ENCODE measurements at places on chromosomes 7 and 10.

- no peak for DNase-seq
These were observed 127.7 kb downstream of the ATE1 start for GRCh38 chr10:121800146-121800545.

DNA sequence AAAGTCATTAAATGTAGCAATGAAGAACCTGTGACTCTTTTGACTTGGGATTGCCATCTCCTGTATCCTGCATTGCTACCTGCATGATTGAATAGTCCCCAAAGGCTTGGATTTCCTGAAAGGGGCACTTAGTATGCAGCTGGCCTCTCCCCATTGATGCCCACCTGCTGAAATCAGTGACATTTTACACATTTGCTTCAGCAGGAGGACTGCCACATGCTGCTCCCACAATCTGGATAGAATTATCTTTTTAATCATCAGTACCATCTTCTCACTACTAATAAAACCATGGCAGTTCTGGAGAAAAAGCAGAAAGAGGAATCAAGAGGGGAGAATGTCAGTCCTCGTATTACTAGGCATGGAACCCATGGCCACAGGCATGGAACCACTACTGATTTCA, 67.8 kb downstream of the SLC13A1 start:
- no peak for DNase-seq

DNA sequence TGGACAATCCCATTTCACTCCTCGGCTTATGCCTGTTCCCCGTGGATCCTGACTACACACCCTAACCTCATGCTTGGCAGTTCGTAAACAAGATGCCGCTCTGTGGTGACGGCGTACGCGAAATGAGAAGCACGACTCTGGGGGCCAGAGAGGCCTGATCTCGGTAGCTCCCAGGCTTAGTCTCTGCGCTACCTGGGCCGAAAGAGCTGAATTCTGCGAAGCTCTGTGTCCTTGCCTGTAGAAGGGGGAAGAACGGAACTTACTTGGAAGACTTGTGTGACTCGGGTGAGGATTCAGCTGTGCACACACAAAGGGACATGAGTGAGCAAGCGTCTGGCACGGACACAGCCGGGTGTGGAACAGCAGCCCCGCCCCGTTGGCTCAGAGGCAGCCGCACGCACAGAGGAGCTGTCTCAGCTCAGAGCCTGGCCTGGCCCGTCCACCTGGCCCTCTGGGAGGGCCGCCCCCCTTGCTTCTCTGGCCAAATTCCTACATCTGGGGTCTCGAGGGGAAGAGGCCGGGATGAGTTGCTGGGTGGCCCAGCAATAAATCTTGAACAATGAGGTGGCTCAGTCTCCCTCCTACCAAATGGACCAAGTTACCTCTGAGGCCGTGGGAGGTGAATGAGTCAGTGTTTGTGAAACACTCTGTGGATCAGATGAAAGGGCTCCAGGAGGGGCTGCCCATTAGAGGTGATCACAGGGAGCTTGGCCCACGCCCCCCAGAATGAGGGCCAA, 83.8 kb downstream of the PDGFA start:
- DNase-seq, result no peak

DNA sequence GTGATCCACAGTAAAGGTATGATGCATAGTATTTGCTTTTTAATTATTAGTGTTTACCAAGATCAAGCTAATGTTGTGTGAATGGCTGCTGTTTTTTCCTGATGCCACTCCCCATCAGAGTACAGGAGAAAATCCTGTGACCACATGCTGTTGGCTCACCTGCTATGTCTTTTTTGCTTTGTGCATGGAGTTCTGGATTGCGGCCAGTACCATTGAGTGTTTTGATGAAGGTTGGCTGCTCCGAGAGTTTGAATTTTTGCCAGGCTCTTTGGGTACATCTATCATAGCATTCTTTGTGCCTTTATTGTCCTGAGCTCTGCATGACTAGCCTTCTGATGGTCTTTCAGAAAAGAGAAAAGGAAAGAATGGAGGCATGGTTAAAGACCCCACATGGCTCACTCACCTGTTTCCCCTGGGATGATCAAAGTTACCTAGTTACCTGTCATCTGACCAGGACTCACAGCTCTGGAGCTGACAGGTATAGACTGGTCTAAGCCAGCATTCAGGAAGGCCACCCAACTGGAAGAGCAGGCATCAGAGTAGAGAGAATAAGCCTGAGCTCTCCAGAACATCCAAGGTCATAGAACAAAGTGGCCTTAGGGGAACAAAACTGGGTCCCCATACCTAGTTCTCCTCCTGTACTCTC, 11.8 kb upstream of the SGPL1 start:
- no peak for DNase-seq

DNA sequence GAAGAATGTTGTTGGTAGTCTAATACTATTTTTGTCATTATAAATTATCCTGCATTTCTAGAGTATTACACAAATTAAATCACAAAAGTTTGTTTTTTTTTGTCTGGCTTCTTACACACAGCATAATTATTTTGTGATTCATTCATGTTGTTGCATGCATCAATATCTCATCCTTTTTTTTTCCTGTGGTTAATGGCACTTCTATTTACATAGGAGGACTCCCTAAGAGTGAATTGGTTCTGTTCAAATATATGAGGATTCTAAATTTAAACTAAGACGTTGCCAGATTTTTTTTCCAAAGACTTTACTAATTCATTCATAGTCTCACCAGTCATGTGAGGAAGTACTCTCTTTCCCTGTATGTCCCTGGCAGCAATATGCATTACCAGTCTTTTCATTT, 303.3 kb downstream of the GPR37 start:
- no peak for DNase-seq

DNA sequence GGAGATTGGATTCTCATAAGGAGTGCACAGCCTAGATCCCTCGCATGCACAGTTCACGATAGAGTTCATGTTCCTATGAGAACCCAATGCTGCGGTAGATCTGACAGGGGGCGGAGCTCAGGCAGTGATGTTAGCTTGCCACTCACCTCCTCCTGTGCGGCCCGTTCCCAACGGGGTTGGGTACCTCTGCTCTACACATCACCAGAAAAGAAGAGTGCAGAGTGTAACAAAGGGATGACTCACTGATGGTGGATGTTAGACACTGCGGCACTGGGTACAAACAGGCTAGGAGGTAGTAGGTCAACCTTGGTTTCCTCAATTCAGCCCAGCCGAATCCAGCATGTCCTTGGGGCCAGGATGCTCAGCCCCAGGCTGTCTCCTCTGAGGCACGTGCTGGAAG, 66.8 kb upstream of the CHST15 start:
- DNase-seq, result no peak

- no peak for DNase-seq
These were observed 133.0 kb downstream of the SFMBT2 start for GRCh38 chr10:7277867-7278266.

GRCh38 chr10:633279-634245, 55.9 kb downstream of the DIP2C start:
- DNase-seq, result no peak

- no peak for DNase-seq
These were observed 21.6 kb upstream of the LHFPL3 start for GRCh38 chr7:104306793-104307192.

DNA sequence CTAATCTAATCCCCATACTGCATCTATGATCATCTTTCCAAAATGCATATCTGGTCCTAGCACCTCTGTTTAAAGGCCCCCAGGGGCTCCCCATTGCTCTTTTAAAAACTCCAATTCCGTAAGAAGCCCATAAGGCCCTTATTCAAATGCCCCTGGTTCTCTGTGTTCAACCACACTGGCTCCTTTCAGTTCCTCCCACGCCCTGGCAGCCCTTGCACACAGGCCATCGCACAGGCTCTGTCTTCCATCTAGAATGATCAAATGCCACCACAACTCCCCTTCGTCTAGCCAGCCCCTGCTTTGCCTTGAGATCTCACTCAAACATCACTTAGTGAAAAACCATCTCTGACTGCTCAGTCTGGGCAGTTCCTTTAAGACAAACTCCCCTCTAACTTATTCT, 112.9 kb upstream of the LYZL2 start:
- DNase-seq, result no peak

- DNase-seq, result no peak
These were observed 730.0 kb upstream of the VSTM2A start for GRCh38 chr7:53812135-53812534.

DNA sequence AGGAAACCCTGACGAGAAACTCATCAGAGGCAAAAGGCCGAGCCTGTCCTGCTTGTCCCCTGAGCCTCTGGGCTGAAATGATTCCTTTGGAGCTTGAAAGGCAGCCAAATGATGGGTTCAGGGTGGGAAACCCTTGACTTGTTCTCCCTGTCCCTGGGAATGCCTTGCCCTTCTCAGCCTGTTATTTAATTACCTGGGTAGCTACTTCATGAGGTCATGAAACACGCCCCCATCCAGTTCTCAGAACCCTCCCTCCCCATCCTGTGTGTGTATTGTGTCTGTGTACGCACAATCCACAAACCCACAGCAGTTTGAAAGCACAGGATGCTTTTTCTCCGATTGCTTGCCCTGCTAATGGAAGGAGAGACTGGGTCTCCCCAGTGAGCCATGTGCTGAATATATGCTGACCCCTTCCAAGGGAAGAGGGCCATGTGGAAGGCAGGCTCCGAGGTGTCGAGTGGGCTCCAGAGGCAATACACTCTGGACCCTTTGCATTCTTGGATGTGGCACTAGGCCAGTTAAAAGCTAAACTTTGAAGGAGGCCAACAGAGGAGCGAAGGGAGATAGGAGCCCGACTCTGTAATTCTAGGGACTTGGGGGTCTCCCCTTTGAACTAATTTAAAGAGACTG, 10.6 kb downstream of the DUSP5 start:
- DNase-seq, result no peak

DNA sequence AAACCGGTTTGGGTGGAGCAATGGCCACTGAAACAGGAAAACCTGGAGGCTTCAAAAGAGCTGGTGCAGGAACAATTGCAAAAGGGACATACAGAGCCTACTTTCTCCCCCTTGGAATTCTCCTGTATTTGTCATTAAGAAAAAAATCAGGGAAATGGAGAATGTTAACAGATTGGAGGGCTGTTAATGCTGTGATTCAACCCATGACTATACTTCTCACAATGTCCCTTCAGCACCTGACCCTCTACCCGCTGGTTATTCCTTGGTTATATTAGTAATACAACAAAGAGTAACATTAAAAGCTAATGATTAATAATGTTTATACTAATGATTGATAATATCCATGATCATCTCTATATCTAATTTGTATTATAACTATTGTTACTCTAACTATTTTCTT, 34.4 kb upstream of the AKR1C2 start:
- no peak for DNase-seq

- no peak for DNase-seq
These were observed 31.7 kb downstream of the CAMK2B start for GRCh38 chr7:44293561-44294324.

GRCh38 chr7:124208173-124208572, 175.3 kb upstream of the TMEM229A start:
- no peak for DNase-seq

DNA sequence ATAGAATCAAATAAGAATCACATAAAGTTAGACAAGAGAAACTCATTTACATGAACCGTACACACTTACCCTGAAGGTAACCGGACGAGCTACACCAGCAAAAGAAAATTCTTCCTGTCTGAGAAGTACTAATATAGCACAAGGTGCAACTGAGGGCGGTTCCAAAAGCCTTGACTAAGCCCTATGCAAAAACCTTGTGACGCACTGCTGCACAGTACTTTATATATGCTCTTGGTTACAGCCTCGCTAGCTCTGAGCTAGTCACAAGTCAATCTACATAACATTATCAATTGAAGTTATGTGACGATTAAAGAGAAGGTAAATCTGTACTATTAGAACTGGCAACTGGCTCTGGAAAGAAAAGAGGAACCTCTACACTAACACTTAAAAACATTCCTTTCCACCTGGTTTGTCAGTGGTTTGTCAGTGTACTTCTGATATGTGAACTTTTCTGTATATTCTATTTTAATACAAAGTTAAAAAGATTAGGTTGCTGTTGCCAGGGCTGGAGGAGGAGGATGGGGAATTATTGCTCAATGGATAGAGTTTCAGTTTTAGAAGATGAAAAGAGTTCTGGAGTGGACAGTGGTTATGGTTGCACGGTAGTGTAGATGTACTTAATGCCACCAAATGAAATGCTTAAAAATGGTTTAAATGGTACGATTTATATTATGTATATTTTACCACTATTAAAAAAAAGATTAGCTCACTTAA, 21.6 kb downstream of the NT5C3A start:
- DNase-seq, result peak; percentile 37

DNA sequence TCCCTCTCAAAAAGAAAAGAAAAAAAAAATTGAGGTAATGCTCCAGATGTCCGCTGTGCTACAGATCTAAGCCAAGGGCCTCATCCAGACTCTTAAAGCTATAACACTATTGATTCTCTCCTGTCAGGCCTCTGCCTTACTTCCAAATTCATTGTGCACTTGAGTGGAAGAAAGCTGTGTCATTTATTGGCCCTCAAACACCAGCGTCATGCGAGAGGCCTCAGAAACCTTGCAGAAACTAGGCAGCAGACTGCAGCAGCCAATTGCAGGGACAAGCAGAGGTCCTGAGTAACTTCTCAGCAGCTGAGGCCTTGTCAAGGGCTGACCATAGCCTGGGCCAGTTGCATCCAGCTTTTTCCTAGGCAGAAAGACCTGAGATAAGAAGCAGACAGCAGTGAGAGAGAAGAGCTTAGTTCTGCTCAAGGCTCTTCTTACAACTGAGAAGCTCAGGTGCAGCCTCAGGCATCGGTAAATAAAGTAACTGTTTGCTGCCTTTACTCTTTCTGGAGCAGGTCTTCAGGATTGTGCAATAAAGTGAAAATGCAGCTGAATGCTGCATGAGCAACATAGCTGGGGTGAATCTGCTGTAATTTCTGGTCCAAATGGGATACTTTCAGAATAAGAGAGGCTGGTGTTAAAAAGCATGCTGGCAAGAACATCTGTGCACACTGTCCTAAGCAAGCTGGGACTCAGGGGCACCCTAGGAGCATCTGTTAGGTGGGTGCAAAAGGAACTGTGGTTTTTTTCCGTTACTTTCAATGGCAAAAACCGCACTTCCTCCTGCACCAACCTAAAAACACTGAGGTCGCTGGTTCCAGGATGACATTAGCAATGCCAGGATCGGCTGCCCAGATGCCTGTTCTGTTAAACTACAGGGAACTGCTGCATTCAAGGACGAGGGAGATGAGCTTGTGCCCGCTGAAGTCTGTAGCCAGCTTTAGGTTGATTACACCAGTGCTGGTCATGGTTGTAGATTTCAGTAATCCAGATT, 181.8 kb upstream of the PFKP start:
- DNase-seq, result no peak

- no peak for DNase-seq
These were observed 263.4 kb upstream of the TAC1 start for GRCh38 chr7:97468493-97468892.

DNA sequence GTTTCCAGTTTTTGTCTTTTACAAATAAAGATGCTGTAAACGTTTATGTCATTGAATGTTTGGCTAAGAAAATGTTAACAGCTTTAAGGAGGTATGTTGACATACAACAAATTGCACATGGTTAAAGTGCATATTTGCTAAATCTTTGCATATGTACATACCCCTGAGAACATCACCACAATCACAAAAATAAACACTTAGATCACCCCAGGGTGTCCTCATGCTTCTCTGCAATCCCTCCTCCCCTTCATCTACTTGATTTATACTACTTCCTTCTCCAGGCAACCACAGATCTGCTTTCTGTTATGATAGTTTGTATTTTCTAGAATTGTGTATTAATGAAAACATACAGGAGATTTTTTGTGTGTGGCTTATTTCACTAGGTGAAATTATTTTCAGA, 209.5 kb downstream of the GLRX3 start:
- DNase-seq, result no peak

GRCh38 chr7:150376560-150376959, 2.6 kb upstream of the ZNF775 start:
- DNase-seq, result no peak

- no peak for DNase-seq
These were observed 220.0 kb downstream of the ARHGAP21 start for GRCh38 chr10:24503461-24504320.

GRCh38 chr7:44183386-44183785, 5.9 kb downstream of the GCK start:
- DNase-seq, result no peak
